ENCODE measurements at places on chromosomes 3 and 15.

GRCh38 chr15:69479081-69479480 lies 26.5 kb downstream of the RPLP1 start:
- DNase-seq: no peak

DNA sequence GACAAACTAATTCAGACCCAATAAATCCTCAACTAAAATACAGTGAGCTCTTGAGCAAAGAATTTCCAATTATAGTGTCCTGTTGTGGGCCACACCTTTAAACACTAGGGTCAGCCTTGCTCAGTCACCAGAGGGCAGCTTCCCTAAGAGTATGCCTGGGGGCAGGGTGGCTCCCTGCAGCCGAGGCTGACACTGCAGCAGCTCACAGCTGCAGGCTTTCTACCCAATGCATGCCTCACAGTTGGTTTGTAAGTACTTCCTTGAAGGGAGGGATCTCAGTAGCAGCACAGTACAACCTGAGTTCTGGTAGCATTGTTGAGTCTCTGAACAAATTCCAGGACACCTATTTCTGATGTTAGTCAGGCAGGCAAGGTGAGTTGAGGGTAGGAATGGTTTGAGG lies 335.6 kb downstream of the TUSC7 start:
- no peak for DNase-seq

- DNase-seq: no peak
Measured at GRCh38 chr3:141045849-141046248, 5.3 kb upstream of the SPSB4 start.

- no peak for DNase-seq
Measured at GRCh38 chr15:67548862-67549651, 6.6 kb downstream of the MAP2K5 start.

DNA sequence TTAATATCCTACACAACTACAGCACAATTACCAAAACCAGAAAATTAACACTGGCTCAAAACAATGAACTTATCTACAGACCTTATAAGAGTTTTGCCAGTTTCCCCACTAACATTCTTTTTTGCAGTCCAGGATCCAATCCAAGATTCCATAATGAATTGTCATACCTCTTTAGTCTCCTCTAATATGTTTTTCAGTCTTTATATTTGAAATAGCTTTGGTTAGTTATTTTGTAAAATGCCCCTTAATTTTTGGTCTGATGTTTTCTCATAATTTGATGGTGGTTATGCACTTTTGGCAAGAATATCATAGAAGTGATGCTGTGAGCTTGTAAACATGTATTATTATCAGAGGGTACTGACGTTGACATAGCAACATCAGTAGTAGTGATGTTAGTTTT lies 124.3 kb downstream of the ISL2 start:
- DNase-seq: no peak

GRCh38 chr3:24222165-24222805 lies 272.4 kb downstream of the THRB start:
- DNase-seq: no peak

GRCh38 chr15:68818769-68819494 lies 1.8 kb downstream of the ANP32A start:
- DNase-seq: no peak

DNA sequence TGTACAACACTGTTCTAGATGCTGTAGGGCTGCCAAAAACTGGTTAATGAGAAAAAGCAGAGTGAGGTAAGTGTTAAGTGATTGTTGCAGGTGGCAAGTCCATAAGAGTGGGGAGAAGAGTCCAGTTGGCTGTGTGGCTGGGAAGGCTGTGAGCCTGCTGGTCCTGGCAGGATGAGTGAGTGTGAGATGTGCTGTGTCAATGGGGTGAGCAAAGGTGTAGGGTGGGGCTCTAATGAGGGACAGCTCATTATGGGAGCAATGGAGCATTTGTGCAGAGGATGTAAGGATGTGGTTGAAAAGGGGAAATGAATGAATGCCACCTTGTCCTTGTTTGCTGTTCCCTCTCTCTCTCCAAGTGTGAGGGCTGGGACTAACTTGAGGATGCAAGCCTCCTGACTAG lies 145.3 kb upstream of the ROPN1 start:
- no peak for DNase-seq

DNA sequence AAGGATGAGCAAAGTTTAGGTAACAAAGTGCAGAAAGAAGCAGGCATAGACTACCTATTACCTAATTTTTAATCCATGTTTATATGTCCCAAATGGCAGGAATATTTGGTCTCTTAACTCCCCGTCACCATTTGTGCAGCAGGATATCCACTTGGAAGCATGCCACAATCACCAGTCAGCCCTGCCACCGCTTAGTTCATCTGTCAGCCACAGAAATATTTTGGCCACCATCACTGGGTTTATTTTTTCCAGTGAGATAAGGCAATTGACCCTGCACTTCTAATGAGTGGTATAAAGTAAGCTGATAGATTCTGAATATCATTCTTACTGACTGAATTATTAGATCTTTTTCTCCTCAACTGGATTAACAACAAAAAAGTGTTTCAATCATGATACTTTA lies 152.9 kb upstream of the SOX2 start:
- DNase-seq: no peak

DNA sequence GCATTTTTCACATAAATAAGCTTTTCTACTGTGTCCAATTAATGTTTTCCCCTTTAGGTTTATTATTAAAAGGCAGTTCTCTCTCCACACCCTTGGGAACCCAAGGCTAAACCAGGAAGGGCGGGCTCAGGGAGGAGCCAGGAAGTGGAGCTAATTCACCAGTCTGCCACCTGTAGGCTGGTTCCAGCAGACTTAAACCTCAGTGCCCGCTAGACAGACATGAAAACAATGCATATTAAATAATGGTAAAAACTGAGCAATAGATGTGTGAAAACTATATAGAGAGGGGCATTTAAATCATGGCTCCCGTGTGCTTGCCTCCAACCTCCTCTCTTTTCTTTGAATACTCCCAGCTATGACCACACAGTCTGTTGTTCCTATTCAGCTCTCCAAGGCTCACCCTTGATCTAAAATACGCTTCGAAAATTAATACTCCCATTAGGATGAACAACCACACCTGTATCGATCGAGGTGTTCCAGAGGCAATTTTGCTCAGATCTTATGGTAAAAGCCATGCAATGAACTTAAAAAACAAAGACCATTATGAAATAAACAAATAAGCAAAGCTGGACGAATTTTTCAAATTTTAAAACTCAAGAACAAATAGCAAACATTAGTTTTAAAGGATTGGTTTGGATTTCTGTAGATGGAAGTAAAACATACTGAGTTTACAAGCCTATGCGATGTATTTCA lies 253.3 kb downstream of the TJP1 start:
- no peak for DNase-seq

GRCh38 chr15:100642213-100642949 lies 40.0 kb downstream of the ASB7 start:
- no peak for DNase-seq

GRCh38 chr15:70345251-70346019 lies 247.7 kb upstream of the TLE3 start:
- DNase-seq: no peak

DNA sequence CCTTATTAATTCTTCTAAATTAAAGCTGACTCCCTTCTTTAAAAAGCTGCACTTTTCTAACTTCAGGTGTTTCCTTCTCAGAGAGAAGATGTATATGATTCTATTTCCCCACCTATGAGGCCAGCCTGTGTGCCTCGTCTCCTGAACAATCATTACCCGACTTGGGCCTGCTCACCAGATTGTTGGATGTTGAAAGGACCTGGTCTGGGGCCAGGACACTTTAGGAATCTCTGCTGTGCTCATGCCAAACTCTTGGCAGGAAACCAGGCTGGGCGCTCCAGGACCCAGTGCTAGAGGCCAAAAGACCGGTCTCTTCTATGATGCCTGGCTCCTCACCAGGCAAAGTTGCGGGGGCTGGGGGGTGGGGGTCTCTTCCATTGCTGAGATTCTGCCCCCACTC lies 16.9 kb upstream of the LRRC31 start:
- DNase-seq: no peak

- DNase-seq: no peak
Measured at GRCh38 chr3:172317984-172318383, 130.3 kb downstream of the GHSR start.

GRCh38 chr3:195087328-195087727 lies 183.6 kb downstream of the XXYLT1 start:
- DNase-seq: no peak

- no peak for DNase-seq
Measured at GRCh38 chr3:132381348-132381944, 35.9 kb upstream of the DNAJC13 start.

DNA sequence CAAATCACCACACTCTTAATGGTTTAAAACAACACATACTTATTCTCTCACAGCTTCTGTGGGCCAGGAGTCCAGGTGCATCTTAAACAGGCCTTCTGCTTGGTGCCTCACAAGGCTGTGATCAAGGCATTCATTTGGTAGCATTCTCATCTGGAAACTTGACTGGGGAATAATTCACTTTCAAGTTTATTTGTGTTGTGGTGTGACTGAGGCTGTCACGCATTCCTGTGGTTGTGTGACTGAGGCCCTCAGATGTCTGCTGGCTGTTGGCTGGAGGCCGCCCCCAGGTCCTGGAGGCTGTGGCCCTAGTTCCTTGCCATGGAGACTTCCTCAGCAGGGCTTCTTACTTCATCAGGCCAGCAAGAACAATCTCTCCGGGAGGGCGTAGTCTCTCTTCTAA lies 16.9 kb upstream of the FAM3D start:
- no peak for DNase-seq

GRCh38 chr15:64507845-64508244 lies 47.5 kb downstream of the ZNF609 start:
- no peak for DNase-seq

DNA sequence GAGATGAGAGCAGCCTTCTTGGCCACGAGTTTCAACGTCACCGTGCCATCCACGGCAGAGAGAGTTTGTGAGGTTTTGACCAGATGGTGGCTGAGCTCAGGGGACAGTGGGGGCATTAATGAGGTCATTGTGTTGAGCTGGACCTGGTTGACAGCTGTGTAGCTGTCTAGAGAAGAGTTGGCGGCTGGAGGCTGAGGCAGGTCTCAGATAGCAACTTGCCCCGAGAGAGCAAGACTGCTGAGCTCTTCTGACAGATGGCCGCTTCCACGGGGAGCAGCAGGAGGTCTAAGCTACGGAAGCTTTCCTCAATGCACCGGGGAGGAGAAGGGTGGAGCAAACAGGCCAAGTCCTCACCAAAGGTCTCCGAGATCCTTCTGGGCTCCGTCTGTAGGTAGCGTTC lies 44.8 kb upstream of the EIF5A2 start:
- DNase-seq: no peak

DNA sequence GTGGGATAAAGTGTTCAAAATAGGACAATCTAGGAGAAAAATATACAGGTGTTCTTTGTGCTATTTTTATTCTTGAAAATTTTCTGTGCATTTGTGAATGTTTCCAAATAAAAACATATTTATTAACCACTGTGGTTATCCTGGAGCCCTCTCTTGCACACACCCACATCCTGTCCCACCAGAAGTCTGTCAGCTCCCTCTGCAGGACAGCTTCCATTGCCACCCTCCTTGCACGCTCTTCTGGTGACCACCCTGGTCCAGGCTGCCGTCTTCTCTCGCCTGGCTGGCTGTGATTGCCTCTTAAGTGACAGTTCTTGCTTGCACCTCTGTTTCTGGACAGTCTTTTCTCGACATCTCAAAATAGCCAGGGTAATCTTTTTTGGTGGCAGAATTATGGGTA lies 394.0 kb downstream of the LRTM1 start:
- DNase-seq: no peak

DNA sequence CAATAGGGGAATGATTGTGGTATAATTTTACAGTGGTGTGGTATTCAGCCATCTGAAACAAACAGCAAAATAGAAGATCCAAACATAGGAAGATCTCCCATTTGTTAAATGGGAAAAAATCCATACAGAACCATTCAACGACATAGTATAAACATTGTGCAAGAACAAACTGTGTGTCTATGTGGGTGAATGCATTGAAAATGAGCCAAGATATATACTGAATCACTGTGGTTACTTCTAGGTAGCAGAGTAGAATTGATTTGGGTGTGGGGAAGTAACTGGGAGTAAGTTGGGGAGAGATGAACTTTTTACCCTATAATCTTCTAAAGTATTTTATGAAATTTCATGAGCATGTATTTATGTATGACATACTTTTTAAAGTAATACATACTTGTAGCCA lies 123.1 kb upstream of the UMPS start:
- DNase-seq: no peak

DNA sequence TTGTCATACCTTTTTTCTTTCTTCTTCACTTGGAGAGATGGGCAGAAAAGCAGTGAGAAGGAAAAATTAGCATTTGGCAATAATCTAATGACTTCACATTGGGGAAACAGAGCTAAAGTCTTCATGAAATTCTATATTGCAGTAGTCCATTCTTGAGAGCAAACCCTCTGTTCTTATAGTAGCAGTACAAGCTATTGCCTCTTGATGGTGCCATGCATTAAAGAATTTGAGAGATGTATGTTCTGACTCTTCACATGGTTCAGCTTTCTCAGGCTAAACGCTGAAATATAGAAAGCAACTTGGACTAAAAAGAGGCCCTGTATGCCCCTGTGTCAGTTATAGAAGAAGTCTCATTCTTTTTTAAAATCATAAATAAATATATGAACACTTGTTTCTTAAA lies 36.0 kb downstream of the PHLDB2 start:
- DNase-seq: no peak

DNA sequence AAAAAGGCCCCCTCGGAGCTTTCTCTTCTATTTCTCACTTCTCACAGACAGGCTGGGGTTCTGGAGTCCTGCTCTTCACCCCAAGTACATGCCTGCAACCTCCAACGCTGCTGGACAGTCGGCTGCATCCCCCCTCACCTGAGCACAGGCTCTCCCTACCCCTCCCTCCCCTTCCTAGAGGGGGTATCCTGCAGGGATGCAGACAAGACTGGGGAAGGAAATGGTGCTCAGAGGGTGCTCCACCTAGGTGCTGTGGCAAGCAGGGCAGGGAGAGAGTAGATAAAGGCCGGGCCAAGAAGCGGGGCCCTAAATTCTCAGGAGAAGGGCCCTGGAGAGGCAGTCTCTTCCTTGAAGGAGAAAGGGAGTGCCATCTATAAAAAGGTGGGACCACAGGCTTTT lies 7.0 kb upstream of the STRA6 start:
- no peak for DNase-seq

DNA sequence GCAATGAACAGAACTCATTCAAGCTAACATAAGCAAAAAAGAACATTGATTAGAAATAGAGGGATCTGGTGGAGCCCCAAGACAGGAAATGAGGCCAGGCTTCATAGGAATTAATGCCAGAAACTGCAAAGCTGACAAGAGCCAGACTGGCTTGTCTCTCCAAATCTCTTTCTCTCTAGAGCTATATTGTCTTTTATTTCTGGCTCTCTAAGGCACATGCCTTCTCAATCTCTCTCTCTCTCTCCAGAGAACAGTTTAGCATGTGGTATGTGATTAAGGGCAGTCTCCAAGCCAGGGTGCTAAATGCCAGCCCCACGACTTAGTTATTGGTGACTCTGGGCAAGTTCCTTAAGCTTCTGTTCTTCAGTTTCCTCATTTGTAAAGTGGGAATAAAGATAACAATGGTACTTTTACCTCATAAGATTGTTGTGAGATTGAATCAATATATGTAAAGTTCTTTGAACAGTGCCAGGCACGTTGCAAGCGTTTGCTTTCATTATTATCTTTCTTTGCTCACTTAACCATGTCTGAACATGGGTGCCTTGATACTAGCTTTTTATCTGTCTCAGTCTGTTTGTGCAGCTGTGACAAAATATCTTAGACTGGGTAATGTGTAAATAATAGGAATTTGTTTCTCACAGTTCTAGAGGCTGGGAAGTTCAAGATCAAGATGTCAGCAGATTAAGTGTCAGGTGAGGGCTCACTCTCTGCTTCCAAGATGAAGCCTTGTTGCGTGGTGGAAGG lies 123.2 kb downstream of the BDH1 start:
- no peak for DNase-seq

Measured in stimulated activated CD4-positive, alpha-beta T cell treated with anti-CD3 and anti-CD28 coated beads, TNF-alpha, amount 100 ng/mL, for 1 hour (primary cell).